ENCODE measurements at places on chromosomes 5 and 9. TPM values are rescaled to one million over a fixed set of nuclear protein-coding genes. Genes with fewer than 3 reads are reported as not detected.

The BAAT gene
- total RNA-seq = not detected

The ETF1 gene
- total RNA-seq = 99.9 TPM

The CCNI2 gene
- not detected for total RNA-seq

The PCDHA9 gene
- total RNA-seq = 0.06 TPM

The SPINK4 gene
- total RNA-seq = not detected

The SOHLH1 gene
- not detected for total RNA-seq

The NCS1 gene
- total RNA-seq = 33.2 TPM

The CTNND2 gene
- total RNA-seq = under 0.01 TPM

The ARHGEF39 gene
- 0.44 TPM for total RNA-seq

The GRM6 gene
- not detected for total RNA-seq

The MRPL36 gene
- 59.7 TPM for total RNA-seq

The PCDHB15 gene
- 0.56 TPM for total RNA-seq

The GMCL2 gene
- not detected for total RNA-seq

The MAPKAP1 gene
- total RNA-seq = 98.1 TPM

The CPLANE1 gene
- 16.8 TPM for total RNA-seq

The SH3PXD2B gene
- 25.5 TPM for total RNA-seq

The PITX1 gene
- total RNA-seq = 0.44 TPM

The SLC34A1 gene
- not detected for total RNA-seq

The PCDHB6 gene
- 0.37 TPM for total RNA-seq

The TRIM41 gene
- total RNA-seq = 19.9 TPM

The ACOT12 gene
- not detected for total RNA-seq

The TLR4 gene
- total RNA-seq = 89.8 TPM

The LCN9 gene
- not detected for total RNA-seq

The RIGI gene
- 8.6 TPM for total RNA-seq

The MLANA gene
- not detected for total RNA-seq

The PTGES gene
- 4.4 TPM for total RNA-seq

The SH3RF2 gene
- total RNA-seq = 1.8 TPM

The MAN1B1 gene
- total RNA-seq = 90.3 TPM

The SUSD3 gene
- not detected for total RNA-seq

The TAF1L gene
- under 0.01 TPM for total RNA-seq

The TMEM252 gene
- total RNA-seq = not detected

The CCDC171 gene
- total RNA-seq = 2.9 TPM

The EXD3 gene
- 7.1 TPM for total RNA-seq

The CNTRL gene
- 9.1 TPM for total RNA-seq

The THBS4 gene
- total RNA-seq = 1.3 TPM

The NEUROG1 gene
- not detected for total RNA-seq

The EIF4E1B gene
- total RNA-seq = not detected

The TRAF1 gene
- 56.1 TPM for total RNA-seq

The TUSC1 gene
- total RNA-seq = 7.1 TPM

The EQTN gene
- not detected for total RNA-seq

The PRR16 gene
- total RNA-seq = 3.7 TPM

The SLC1A3 gene
- 0.19 TPM for total RNA-seq

The OR13J1 gene
- not detected for total RNA-seq

The IL3 gene
- not detected for total RNA-seq

The RALGDS gene
- 13.4 TPM for total RNA-seq
